Glomerular endothelial cell (primary cell): ENCODE measurements at places on chromosomes 12 and 14. TPM values are rescaled to one million over a fixed set of nuclear protein-coding genes. Genes with fewer than 3 reads are reported as not detected.

The VDR gene
- total RNA-seq: 0.10 and 0.18 TPM in 2 replicates

- no peak for DNase-seq
These were observed 5.4 kb upstream of the LPAR5 start for GRCh38 chr12:6641131-6641530.

GRCh38 chr14:62665286-62665685 lies 380.0 kb downstream of the KCNH5 start:
- no peak for DNase-seq

DNA sequence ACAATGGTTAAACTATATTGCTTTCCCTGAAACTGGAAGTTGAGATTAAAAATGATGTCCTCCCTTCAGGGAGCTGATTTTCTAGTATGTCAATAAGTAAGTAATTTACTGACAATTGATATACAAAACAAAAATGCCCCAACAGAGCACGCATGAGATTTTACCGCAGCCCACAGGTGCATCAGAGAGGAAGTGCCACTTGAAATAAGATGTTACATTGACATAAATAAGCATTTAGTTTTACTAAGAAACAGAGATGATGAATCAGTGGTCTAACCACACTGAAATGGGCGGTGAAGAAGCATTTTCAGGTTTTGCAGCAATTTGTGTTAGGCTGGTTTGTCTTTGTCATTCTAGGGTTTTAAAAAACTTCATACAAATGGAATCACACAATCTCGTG lies 8.8 kb upstream of the CLECL1 start:
- DNase-seq: no peak

DNA sequence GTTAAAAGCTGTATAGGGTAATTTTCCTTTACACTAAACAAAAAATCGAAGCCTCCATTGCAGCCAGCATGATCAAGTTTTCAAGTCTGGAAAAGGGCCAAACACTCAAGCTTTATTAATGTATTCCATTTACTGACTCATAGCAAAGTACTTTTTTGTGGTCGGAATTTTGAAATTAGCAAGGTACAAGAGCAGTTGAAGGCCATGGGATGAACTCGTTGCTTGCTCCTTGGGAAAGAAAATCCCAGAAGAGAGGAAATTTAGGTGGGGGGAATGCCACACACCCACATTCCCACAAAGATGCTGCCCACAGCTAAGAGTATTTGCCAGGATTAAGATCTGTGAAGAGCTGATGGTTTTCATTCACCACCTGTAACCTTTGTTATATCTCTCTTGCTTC lies 333.7 kb downstream of the EGLN3 start:
- DNase-seq: no peak

The TGM1 gene
- total RNA-seq: 0.64 and 2.5 TPM in 2 replicates

The HSPA2 gene
- total RNA-seq: 5.2 and 14.5 TPM in 2 replicates

- no peak for DNase-seq
These were observed 32.9 kb upstream of the ZFP36L1 start for GRCh38 chr14:68825729-68826128.

The AKAP3 gene
- 1.2 and 2.6 TPM in 2 replicates for total RNA-seq

GRCh38 chr12:905261-906031 lies 44.0 kb downstream of the RAD52 start:
- DNase-seq: no peak

DNA sequence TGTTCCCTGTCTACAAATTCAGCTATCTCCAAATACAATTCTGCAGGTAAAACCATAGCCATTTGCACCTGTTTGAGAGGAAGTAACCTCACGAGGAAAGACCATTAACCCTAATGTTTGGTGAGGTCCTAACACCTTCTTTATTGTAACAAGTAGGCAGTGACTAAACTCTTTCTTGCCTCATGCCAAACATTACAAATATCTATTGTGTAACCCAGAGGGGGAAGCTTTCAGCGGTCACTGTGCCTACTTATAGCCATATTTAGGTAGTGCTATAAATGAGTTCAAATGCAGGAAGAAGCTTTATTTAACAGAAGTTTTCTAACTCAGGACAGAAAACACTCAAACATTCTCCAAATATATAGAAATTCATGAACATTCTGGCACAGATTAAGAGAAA lies 252.7 kb downstream of the LRFN5 start:
- DNase-seq: no peak
